ENCODE measurements at places on chromosomes 13 and 19.

GRCh38 chr19:18073197-18073596, 13.5 kb downstream of the IL12RB1 start:
- no peak for DNase-seq

DNA sequence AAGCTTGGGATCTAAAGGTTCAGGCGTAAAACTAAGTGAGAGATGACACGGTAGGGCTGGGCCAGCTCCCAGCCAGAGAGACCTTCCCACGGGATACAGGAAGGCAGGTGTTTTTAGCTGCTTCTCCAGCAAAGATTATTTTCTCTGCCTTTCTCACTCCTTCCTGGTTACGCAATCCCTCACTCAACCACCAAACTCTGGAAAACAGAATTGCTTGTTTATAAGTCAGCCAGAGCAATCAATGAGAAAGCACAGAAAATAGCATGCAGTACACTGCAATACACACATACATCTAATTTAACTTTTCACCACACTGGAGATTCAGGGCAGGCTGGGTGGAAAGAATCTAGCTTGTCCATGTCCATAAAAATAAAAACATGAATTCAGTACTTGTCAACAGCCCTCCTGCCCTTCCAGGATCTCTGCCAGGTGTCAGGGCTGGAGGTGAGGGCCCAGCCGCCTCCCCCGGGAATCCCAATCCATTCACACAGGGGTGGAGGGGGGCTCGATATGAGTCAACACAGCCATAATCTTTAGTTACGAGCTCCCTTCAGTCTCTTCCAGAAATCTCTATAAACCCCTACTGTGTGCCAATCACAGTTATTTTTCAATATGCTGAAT, 12.2 kb downstream of the RHPN2 start:
- no peak for DNase-seq

GRCh38 chr13:102195566-102196462, 206.0 kb downstream of the FGF14 start:
- DNase-seq, result no peak

DNA sequence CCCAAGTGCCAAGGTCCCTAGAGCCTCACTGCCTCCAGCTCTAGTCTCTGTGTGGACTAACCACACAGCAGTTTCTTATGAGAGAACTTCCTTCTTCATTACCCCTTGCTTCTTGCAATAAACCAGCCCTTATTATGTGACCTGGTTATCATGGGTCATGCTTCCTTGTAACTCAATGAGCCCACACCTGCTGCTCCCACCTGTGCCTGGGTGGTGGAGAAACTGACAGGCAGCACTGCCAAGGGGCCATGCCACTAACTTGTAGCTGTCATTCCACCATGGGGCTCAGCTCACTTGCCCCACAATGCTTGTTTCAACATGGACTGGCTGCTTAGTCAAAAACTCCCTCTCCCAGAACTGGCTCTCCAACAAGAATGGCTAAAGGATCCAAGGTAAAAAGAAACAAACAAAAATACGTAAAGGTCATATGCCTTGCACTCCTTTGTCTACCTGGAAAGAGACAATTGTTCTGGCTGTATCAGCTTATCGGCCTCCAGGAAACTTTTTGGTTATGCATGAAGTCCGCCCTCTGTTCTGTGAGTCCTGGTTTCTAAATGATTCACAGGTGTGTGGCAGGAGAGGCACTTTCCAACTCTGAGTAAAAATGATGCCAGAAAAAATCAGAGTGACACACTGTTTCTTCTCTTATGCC, 446.4 kb downstream of the COG6 start:
- no peak for DNase-seq

DNA sequence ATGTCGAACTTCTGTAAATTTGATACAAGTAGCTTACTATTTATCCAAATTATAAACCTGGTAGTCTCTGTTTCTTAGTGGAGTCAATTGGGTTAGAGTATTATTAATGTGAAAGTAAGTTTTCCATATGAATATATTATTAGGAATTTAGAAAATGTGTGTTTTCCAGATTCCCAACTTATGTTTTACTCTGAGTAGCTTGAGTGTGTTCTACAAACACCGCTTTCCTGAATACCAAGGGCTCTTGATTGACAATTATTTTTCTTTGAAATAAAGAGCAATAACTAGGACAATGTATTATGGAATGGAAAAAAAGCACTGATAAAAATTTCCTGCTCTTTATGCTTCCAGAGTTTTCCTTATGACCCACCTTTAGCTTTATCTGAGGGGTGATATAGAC, 233.6 kb downstream of the POSTN start:
- DNase-seq, result no peak

DNA sequence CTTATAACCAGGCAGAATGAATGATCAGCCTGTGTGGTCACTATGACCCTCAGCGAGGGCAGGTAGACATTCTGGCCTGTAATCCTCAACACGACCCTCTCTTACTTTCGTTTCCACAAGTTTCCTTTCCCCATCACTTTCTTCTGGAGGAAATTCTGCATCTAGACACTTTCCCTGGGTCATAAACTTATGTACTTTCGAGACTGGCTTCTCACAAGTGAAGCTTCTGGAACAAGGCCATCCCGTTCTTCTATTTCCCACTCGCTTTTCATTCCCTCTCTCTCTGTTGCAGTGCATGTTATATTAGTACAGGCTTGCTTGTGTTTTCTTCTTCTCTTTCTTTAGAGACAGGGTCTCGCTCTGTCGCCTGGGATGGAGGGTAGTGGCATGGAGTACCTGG, 23.1 kb upstream of the KL start:
- no peak for DNase-seq

GRCh38 chr13:76266561-76266960, 619.6 kb downstream of the KCTD12 start:
- no peak for DNase-seq

- DNase-seq, result no peak
These were observed 124.0 kb downstream of the ITGBL1 start for GRCh38 chr13:101576455-101576854.

DNA sequence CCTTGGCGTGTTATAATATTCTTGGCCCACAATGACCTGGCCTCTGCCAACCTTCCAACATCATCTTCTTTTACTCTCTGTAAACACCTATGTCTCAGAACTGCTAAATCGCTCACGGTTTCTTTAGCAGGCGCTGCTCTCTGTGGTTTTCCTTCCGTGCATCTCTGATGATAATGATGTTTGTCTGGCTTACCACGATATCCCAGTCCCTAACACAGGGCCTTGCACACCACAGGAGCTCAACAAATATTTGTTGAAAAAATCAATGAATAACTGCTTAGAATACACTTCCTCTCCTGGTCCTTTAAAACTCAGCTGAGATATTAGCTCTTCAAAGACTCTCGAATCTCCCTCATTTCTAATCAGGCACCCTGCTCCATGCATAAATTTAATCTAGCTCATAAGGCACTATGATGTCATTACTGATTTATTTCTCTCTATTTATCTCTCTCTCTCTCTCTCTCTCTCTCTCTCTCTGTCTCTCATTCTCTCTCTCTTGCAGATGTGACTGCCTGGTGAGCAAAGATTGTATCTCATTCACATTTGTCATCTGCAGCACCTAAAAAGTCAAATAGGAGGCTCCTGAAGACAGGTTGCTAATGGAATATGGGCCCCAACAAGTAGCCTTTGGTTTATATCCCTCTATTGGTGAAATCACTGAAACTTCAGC, 206.4 kb downstream of the NHLRC3 start:
- no peak for DNase-seq

GRCh38 chr13:40170982-40171381, 495.5 kb downstream of the FOXO1 start:
- DNase-seq, result no peak

DNA sequence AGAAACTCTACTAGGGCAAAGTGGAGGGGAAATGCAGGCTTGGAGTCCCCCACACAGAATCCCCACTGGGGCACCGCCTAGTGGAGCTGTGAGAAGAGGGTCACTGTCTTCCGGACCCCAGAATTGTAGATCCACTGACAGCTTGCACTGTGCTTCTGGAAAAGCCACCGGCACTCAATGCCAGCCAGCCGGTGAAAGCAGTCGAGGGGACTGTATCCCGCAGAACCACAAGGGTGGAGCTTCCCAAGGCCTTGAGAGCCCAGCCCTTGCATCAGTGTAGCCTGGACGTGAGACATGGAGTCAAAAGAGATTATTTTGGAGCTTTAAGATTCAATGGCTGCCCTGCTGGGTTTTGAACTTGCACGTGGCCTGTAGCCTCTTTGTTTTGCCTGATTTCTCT, 47.2 kb upstream of the FAM124A start:
- DNase-seq, result no peak

DNA sequence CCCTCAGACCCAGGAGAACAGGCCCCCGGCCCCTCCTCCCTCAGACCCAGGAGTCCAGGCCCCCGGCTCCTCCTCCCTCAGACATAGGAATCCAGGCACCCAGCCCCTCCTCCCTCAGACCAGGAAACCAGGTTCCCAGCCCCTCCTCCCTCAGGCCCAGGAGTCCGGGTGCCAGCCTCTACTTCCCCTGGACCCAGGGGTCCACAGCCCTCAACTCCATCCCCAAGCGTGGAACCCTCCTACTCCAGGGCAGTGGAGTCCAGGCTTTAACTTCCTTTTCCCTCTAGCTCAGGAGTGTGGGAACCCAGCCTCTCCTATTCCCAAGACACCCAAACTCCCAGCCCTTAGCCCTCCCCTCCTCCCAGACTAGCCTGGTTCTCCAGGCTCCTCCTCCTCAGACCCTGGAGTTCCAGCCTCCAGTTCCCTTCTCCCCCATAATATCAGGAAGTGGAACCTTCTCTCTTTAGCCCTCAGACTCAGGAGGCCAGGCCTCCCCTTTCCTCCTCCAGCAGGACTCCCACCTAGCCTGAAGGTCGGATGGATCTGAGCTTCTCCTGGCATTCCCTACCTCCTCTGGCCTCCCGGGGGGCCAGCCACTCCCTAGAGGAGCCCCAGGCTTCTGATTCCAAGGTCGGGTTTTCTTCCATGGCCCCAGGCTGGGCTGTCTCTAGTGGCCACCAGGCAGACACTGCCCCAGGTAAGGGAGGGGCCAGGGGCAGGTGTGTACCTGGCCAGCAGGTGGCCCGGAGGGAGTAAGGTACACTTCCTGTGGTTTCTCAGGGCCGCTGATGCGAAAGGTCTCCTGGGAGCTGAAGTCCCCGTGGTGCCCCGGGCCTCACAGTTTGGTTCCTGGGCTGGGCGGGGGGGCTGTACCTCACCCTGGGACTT, at the start of gene TMC4:
Gene TMC4 (minus strand): TSS at position 690 of the 888 bp plus-strand sequence. CDS start 43 bp downstream, at position 647.
- DNase-seq, result no peak

- DNase-seq, result no peak
These were observed 985.4 kb downstream of the DIAPH3 start for GRCh38 chr13:59178344-59178743.

- no peak for DNase-seq
These were observed 10.7 kb downstream of the SHISA7 start for GRCh38 chr19:55432241-55432959.

DNA sequence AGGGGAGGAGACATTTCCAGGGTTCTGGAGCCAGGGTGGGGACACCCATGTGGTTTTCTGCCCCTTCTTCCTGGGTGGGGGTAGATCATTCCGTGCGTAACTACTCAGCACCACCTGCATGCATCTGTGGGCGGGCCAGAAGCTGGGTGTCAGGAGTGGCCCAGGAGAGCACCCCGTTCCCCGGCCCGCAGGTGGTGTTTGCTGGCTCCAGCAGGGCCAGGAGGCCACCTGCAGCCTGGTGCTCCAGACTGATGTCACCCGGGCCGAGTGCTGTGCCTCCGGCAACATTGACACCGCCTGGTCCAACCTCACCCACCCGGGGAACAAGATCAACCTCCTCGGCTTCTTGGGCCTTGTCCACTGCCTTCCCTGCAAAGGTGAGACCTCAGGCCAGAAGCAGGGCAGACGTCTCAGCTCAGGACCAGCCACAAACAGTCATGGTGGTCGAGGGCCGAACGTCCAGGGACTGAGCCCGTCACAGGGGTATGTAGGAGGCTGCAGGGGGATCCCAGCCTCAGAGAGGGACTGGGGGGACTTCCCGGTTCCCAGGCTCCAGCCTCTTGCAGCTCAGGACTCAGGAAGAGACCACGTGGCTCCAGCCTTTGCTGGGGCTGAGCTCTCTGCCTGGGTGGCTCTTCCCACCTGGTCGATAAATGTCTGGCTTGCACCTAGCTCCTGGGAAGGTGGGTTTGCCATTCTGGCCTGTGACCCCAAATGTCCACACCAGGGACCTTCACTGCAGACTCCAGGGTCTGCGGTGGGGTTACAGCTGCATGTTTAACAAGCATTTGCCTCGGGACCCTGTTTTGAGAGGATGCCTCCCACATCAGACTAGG, 1.6 kb downstream of the FSTL3 start:
- DNase-seq, result no peak

DNA sequence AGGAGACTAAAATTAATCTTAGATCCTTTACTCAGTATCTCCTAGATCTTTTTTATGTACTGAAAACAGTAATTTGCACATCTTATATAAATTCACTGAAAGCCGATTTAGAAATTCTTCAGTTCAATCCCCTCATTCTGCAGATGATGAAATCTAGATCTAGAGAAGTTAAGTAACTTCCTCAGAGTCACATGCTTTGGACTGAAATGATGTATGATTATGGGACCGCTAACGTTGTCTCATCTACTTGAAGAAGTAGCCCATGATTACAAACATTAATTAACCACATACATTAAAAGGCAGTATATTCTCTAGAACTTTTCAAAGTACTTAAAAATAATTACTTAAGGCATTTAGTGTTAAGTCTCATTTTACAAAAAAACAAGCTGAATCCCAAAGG, 37.8 kb downstream of the ELF1 start:
- DNase-seq, result no peak

GRCh38 chr19:15633082-15633835, 7.4 kb upstream of the CYP4F3 start:
- no peak for DNase-seq

GRCh38 chr13:51913421-51914136, 51.8 kb downstream of the CCDC70 start:
- DNase-seq, result no peak

GRCh38 chr13:20301403-20302071, 69.4 kb upstream of the GJB6 start:
- DNase-seq, result no peak

DNA sequence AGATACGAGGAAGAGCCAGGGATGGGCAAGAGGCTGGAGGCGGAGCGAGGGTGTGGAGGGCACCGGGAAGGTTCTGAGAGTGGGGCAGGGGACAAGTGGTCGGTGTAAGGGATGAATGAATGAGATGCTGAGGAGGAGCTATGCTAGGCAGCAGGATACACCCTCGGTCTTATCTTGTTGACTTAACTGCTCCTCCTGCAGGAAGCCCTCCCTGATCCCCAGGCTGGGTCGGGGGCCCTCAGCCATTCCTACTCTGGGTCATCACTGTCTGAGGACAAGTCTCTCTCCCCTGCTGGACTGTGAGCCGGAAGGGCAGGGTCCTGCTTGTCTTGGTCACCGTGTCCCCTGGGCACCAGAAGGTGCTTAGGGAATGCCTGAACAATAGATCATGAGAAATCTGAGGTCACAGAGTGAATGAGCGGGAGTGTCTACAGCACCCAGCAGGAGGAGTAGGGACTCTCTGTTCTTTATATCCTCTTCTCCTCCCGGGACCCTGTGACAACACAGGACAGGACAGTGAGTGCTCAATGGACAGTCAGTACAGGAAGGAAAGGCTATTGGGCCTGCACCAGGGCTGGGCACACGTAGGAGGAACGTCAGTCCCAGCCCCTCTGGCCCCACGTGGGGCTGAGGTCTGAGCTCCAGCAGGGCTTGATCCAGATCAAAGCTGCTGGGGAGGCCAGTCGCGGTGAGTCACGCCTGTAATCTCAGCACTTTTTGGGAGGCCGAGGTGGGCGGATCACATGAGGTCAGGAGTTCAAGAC, 6.5 kb downstream of the NKPD1 start:
- no peak for DNase-seq

Data from hematopoietic multipotent progenitor cell (in vitro differentiated cells).